ENCODE measurements at places on chromosomes 5 and 9. TPM values are rescaled to one million over a fixed set of nuclear protein-coding genes. Genes with fewer than 3 reads are reported as not detected.

The CDC25C gene
- total RNA-seq = 2.4 TPM

The GPR150 gene
- total RNA-seq = 0.45 TPM

The GRXCR2 gene
- not detected for total RNA-seq

The RMRP gene
- total RNA-seq = 19,198 TPM

DNA sequence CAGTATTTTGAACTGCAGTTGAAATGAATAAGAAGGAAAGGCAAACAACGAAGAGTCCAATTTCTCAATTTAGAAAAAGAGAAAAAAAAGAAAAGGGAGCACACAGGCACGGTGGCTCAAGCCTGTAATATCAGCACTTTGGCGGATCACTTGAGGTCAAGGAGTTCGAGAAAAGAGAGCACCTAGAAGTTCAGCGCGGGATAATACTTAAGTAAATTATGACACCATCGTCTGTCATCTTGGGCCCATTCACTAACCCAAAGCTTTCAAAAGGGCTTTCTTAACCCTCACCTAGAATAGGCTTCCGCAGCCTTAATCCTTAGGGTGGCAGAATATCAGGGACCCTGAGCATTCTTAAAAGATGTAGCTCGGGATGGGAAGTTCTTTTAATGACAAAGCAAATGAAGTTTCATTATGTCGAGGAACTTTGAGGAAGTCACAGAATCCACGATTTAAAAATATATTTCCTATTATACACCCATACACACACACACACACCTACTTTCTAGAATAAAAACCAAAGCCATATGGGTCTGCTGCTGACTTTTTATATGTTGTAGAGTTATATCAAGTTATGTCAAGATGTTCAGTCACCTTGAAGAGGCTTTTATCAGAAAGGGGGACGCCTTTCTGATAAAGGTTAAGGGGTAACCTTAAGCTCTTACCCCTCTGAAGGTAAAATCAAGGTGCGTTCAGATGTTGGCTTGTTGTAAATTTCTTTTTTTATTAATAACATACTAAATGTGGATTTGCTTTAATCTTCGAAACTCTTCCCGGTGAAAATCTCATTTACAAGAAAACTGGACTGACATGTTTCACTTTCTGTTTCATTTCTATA is 602 bp upstream of the CD274 start:
- no peak for DNase-seq

GRCh38 chr9:135359764-135360163 is 119.8 kb upstream of the PPP1R26 start:
- no peak for DNase-seq

DNA sequence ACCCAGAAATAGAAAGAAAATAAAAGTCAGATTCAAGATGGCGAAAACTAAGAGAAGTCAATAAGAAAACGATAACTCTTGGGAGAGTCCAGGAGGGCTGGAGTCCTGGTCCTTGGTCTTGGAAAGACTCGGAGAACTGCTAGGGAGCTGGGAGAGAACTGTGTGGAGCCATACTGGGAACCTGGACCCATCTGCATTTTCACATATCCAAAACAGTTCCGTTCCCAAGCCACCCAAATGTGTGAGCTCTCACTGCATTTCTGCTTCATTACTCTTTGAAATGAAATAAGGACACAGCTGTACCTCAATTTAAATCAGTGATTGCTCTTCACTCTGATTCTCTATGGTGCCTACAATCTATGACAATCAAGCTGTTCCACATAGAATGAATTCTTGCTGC is 68.1 kb upstream of the CER1 start:
- no peak for DNase-seq

DNA sequence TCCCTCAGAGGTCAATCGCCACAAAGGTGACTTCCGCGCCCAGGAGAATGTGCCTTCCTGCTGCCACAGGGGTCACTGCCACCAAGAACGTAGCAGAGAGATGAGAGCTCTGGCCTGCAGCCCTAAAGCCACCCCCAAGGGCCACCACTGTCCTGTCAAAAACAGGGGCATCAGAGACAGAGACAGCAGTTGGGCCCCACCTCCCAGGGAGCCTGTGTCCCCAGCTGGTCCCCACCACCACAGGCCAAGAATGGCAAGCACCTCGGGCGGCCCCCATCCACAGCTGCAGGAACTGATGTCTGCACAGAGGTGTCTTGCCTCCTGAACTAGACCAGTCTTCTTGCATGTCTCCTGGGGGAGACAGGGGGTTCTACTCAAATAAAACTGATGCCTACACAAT is 5.8 kb downstream of the SPATA31E1 start:
- DNase-seq = no peak

- no peak for DNase-seq
Observed at GRCh38 chr5:149913436-149914419, 30.9 kb downstream of the PDE6A start.

DNA sequence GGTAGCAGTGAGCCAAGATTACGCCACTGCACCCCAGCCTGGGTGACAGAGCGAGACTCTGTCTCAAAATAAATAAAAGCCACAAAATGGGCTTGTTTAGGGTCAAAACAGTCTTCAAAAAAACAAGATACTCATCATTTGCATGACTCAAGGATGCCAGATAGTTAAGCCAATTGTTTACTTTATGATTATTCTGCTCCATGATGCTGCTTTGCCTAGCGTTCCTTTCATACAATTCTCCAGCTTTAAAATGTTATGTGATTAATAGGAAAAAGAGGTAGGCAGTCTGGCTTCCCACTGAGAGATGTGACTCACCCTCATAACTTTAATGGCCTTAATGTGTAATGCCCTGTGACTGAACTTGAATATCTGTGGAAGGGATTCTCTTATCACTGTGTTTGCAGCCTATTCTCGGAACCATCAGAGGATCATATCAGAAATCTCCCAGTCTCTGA is 364.6 kb upstream of the TRPC7 start:
- no peak for DNase-seq
